Substantia nigra (tissue), 51 donors: ENCODE measurements at places on chromosomes 1 and 21.

DNA sequence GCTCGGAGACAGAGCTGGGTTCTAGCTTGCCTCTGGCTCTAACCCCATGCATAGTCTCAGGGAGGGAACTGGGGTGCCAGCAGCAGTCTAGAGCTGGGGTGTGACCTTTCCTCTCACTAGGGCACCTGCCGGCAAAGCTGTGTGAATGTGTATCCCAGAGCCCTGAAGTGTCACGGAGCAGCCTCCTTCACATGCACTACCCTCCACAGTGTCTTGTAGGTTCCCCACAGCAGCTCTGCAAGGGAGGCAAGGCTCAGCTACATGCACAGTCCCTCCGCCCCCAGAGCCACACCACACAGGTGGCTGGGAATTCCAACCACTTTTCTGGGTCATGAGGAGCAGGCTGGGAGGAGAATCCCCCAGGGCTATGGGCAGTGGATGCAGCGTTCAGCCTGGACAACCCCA is 7.7 kb upstream of the HPCA start:
- no peak for DNase-seq

- DNase-seq = no peak
Observed at GRCh38 chr1:68197891-68198290, 34.4 kb downstream of the WLS start.

GRCh38 chr21:33972539-33972938 is 56.9 kb upstream of the ATP5PO start:
- DNase-seq = no peak

DNA sequence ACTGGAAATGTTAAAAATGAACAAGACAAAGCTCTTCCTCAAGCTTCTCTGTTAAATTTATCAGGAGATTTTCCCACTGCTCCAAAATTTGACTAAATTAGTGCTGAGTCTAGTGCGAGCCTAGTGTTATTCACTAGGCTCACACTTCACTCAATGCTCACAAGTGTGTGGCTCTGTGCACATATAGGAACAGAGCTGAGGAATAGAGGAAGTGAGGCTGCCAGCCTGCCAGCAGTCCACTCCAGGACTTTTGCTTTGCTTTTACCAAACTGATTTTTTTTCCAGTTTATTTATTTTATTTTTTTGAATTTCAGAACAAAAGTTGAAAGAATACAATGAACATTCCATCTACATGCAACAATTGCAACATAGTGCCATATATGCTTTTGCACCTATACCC is 87.2 kb downstream of the VAV3 start:
- no peak for DNase-seq

- DNase-seq = no peak
Observed at GRCh38 chr1:234330843-234331215, 42.4 kb upstream of the COA6 start.

DNA sequence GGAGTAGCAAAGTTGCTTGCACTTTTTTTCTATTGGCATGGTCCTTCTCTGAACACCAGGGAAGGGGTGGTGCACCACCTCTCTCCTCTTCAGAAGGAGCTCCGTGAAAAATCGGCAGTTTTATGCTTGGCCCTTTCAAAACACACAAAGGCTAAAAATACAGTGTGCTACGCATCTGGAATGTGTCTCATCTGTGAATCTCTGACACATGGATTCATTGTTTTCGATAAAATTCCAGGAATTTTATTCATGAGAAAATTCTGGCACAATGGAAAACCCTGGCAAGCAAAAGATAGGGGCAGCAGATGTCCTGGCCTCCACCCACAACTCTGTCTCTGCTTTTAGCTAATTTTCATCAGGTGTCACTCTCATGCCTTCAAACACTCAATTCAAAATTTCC is 42.9 kb downstream of the ERG start:
- no peak for DNase-seq

- no peak for DNase-seq
Observed at GRCh38 chr1:171422511-171422910, 62.8 kb upstream of the PRRC2C start.
